ENCODE measurements at places on chromosomes 2 and 18.
A peak's percentile ranks its signal among the peaks of the same experiment; 100 is the strongest.

DNA sequence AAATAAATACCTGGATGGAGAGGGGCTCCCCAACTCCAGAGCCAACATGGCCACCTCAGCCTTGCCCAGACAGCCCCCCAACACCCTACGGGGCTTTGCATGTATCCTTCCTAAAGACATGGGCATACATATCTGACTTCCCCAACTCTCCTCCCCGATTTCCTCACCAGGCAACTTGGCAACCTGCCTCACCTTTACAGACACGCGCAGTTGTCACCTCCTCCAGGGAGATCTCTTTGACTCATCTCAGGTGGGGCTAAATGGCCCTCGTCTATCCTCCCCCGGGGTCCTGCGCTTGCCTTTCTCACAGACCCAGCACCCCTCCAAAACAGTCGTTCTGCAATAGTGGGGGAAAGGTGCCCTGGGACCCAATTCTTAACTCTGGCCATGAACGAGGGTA is 10.6 kb upstream of the BIN1 start:
- DNase-seq: no peak

GRCh38 chr2:1854729-1855547 is 110.6 kb upstream of the PXDN start:
- peak; percentile 70 for DNase-seq

DNA sequence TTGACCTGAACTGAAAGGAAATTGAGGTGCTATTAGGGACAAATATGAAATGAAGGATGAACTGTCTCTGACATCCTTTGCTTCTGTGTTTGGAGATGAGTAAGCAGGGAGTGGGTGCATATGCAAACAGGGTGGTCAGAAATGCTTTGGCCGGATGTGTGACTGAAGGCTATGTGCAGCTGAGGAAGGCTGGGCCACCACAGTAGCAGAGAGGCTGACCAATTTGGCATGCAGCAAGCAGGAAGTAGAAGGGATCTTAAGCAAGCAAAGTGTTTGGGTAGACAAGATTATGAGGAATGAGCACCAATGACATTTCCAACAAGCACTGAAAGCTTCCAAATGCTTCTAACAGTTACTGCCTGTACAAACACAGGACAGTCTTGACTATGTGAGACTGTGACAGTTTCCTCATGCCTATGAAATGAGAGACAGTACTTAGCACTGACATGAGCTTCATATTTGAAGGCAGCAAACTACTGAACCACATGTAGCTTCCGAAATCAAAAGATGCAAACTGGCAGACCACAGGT is 3.3 kb upstream of the ACTR3 start:
- no peak for DNase-seq

DNA sequence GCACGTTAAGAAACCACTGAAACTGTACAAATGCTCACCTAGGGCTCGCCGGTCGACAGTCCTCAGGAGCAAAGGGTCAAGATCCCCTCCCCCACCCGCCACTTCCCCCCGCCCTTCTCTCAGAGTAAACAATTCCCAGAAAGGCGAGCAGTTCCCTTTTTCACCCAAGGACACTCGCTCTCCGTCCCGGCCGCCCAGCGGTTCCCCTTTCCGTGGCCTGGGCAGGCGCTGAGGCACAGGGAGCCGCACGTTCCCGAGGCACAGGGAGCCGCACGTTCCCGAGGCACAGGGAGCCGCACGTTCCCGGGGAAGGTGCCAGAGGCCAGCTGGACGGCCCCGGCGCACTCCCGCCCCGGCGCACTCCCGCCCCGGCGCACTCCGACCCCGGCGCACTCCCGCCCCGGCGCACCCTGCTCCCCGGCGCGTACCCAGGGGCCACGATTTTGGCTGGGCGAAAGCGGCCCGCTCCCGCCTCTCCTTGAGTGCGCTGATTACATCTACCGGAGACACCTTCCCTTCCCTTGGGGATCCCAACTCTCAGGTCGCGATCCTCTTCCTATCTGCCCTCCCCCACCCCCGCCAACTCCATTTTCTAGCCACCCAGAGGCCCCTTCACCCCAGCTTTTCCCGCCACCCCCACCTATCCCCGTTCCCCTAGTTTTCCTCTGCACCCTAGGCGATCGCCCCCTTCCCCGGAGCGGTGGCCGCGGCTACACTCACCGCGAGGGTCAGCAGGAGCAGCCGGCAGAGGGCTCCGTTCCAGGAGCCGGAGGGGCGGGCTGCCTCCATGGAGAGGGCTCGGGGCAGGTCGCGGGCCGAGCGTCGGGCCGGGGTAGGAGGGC is 817 bp downstream of the DSC2 start:
- peak; percentile 32 for DNase-seq

DNA sequence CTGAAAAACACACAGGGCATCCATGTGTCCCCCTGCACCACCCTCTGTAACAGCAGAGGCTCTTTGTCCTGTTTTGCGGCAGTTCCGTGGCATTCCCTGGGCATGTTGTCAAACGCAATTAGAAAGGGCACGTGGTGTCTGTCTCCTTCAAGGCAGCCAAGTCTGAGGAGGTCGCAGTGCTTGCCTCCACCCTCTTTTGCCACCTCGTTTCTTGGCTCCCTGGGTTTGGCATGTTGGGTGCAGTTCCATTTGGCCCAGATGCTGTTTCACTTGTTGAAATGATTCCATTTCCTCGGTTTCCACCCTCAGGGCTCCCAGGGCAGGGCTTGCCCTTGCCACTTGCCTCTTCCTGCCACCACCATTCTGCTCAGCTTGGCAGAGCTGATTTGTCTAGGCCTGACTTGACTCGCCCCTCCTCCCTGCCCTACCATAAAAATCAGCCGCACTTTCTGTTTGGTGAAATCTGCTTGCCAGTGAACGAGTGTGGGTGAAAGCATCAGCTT is 12.4 kb downstream of the CCL20 start:
- DNase-seq: peak; percentile 18

DNA sequence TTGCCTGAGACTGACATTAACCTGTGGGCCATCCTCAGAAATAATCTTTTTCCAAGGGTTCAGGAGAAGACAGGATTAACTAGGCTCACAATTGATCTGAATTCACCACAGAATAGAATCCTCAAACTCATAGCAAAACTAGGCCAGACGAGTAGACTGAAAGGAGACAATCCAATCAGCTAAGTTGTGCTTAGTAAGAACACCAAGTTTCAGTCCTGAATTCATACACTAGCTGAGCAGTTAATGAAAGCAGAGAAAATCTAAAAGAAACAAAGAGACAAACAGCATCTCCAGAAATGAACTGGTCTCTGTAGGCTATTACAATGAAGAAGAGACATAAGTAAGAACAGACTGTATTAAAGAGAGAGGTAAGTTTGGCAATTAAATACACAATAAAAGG is 89.5 kb downstream of the GORASP2 start:
- no peak for DNase-seq

DNA sequence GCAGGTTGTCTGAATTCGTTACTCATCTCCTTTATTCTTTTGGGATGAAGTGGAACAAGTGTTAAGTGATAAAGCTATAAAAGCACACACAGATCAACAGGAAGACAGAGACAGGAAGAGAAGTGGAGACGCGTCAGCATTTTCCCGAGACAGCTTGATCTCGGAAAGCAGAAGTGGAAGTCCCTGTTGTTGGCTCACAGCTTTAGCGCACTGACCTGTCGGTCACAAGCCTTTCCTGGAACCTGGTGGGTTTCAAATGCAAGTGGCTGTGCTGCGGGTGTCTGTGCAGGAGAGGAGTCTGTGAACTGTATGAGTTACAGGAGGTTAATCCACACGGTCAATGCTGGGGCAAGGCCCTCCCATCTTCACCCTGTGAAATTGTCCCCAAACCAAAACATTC is 116.6 kb upstream of the PELI1 start:
- DNase-seq: no peak

GRCh38 chr2:9107168-9108025 is 99.2 kb upstream of the ASAP2 start:
- DNase-seq: no peak

DNA sequence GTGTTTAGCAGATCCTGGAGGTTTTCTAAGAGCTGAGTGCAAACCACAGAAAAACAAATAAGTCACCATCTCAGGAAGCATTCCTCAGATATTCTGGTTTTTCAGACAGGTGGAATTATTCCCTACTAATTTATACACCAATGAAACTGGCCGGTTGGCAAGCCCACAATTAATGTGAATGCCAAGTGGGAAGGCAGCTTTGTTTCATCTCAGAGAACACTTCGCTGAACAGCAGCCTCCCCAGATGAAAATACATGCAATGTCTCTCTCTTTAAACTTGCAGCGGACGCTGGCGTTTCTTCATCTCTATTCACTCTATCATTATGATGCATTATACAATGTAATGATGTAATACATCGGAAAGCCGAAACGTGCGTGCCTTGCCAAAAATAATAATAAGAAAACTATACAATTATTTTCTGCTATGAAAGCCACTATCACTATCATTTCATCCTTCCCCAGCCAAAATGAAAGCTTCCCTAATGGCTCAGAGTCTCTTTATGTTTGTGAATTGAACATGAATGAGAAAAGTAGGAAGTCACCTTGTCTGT is 649.4 kb downstream of the BCL11A start:
- DNase-seq: no peak

DNA sequence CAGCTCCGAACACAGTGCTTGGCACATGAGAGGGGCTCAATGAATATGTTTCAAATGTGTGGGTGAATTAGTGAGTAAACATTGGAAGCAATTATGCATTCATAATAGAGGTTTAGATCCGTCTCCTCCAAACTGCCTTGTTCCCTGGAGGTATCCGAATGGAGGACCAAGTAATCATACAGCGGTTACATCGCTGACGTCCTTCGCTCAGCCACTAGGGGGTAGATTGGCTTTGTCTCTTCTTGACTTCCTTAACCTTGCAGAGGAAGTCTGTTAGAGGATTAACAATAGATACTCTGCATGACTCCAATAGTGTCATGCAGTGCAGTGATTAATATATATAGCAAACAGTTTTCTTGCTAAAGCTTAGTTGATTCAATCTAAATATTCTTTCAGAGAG is 517.0 kb downstream of the PTPRM start:
- DNase-seq: no peak

DNA sequence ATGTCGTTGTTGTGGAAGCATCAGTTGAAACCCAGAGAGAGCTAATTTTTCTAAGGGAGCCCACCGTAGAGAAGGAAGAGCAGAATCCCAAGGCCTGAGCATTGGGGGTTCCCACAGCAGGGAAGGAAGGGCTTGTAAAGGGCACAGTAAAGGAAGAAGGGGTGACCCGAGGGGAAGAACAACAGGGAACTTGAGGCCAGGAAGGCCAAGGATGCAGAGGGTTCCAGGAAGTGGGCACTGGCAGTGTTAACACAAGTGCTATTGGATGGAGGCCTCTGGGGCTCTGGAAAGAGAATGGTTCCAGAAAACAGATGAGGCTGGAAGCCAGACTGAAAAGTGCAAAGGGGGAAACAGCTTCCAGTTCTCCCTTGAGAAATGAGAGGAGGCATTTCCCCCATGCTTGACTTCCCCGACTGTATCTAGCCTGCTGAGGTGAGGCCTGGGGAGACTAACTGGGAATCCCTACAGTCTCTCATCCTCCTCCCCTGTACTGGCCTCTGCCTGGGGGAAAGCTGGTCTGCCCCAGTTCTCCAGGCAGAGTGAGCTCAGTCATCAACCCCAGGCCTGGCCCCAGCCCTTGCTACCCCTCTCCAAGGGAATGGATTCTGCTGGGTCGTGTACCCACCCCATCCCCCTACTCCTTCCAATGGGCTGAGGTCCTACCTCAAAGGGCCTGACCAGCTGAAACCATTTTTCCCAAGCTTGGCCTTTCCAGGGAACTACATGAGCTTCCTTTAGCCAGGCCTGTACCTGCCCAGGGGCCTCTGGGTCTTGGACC is 43.2 kb upstream of the MRPL33 start:
- no peak for DNase-seq

All from posterior cingulate gyrus (tissue), 11 donors.